Kidney epithelial cell (primary cell): ENCODE measurements at places on chromosomes 7 and 10.

GRCh38 chr7:87984088-87984487 is 50.0 kb downstream of the ADAM22 start:
- DNase-seq, result no peak

DNA sequence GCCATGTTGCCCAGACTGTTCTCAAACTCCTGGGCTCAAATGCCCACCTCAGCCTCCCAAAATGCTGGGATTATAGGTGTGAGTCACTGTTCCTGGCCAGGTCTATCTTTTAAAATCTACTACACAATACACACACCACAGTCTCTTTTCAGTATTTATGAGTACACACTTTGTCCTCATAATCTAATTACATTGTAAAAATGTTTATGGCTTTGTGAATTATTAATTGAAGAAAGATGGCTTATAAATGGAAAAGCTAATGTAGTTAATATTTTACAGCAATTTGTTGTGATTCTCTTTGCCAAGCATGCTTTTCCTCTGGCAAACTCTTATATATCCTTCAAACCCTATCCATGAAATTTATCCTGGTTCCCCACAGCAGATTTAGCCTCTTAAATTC is 22.0 kb downstream of the LAMB4 start:
- DNase-seq, result no peak

DNA sequence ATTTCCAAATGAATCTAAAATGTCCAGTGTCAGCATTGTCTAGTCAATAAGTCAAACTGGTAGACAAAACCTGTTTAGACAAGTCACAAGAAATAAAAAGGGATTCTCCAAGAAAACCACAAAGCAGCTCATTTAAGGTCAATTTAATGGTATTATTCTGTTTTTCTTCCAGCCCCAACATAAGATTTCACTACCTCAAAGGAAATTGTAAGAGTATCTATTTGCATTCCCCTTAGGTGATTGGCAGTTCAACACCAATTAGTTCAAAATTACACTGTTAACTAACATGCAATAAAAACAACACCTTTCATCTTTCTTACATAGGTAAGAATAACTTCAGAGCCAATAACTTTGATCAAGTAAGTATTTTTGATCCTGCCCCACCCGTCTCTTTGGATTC is 106.3 kb downstream of the RNF32 start:
- no peak for DNase-seq

GRCh38 chr7:4136036-4136435 is 546.1 kb upstream of the FOXK1 start:
- no peak for DNase-seq
